ENCODE measurements at places on chromosomes 12 and 14.

- no peak for DNase-seq
Measured at GRCh38 chr12:24814379-24815113, 134.4 kb downstream of the BCAT1 start.

DNA sequence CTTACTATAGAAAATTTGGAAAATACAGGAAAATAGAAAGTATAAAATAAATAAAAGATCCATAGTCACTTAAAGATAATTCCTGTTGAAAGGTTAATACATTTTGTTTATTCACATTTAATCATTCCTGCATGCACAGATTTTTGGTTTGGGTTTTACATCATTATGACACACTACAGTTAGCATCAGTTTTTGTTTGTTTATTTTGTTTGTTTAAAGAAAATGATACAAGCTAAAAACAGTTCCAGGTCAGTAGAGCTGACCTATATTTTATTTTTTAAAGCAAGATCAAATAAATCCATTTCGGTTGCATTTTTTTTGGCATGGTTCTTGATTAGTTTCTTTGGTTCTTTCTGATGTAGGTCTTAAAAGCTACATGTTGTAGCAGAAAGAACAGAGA is 68.8 kb upstream of the CCDC91 start:
- DNase-seq, result no peak

GRCh38 chr14:33370426-33370825 is 431.7 kb downstream of the NPAS3 start:
- no peak for DNase-seq

- DNase-seq, result no peak
Measured at GRCh38 chr14:42277840-42278239, 671.2 kb downstream of the LRFN5 start.
